Activated CD4-positive, alpha-beta T cell treated with anti-CD3 and anti-CD28 coated beads, Interleukin-2, Interleukin-6, amounts not matched to agents 100 ng/mL and 50 ng/mL, durations not matched to agents 16 hours and 8 hours (primary cell): ENCODE measurements at places on chromosomes 6 and 20.

DNA sequence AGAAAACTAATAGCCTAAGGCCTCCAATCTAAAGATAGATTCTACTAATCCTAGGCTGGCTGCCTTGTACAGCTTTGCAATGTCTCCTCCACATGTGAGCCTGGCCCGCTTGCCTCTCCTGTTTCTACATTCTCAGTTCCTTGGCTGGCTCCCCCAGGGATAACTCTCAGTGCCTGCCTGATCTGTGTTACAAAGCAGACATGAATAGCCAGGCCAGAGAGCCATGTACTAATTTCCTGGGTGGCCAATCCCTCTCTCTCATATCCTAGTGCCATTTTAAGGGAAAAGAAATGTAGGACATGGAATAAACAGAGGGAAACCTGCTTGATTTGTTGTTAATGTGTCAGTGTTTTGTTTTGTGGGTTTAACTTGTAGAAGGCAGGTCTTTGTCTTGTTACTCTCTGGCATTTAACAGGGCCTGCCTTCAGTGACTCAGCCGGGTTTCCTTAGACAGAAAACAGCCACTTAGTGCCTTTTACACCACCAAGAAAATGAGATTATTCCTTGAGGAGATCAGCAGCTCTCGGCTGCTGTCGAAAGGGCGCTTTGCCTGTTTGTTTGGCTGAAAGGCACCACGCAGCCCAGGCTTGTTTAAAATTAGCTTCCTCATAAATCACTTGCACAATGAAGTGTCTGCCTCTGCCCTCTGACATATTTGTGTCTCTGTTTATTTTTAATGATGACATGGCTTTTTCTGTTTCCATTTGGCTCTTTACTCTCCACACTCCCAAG, 702.7 kb downstream of the MAFB start:
- no peak for DNase-seq

GRCh38 chr6:157574851-157575424, 193.9 kb downstream of the ZDHHC14 start:
- DNase-seq = no peak

DNA sequence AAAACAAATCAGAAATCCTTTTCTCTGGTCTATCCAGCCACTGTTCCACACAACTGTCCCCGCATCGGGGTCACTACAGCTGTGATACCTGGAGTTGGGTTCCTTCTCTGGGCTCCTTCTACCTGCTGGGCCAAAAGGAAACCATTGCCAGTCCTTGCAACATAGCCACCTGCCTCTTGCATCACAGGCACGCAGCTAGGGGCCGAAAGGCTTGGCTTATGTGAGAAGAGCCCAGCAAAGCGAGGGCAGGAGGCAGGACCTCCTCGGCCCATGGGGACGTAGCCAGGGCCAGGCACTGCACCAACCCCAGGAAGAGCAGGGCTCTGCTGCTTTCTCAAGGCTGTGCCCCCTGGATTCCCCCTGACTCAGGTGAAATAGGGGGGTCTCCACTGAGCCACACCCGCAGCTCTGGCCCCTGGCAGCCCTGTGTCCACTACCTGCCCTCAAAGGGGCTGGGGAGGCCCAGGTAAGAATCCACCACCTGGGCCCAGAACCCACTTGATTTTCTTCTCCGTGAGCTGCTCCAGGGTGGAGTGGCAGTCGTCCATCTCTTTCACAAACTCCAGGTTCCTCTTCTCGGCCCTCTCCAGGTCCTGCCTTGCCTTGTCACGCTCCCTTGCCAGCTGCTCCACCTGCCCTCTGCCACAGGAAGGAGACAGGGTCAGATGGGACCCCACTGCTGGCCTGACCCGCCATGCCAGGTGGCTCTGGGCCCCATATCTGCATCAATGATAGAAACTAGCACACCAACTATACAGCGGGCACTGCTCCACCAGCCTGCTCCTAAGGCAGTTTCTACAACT, 88.9 kb downstream of the GINS1 start:
- DNase-seq = no peak

DNA sequence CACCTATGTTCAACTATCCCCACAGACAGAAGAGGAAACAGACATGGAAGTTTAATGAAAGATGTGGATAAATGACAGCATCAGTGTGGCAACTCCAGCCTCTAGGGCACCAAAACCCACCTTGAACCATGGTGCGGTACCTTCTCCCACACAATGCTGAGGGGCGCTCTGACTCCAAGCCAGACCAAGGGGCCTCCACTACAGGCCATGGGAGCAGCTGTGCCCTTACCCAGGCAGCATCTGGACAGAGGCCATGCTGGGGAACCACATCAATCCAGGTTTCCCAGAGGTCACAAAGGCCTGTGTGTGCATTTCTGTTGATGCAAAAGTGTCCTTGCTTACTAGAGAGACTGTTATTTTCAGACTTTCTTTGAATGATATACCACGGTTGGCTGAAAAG, 4.1 kb downstream of the PRR18 start:
- no peak for DNase-seq

DNA sequence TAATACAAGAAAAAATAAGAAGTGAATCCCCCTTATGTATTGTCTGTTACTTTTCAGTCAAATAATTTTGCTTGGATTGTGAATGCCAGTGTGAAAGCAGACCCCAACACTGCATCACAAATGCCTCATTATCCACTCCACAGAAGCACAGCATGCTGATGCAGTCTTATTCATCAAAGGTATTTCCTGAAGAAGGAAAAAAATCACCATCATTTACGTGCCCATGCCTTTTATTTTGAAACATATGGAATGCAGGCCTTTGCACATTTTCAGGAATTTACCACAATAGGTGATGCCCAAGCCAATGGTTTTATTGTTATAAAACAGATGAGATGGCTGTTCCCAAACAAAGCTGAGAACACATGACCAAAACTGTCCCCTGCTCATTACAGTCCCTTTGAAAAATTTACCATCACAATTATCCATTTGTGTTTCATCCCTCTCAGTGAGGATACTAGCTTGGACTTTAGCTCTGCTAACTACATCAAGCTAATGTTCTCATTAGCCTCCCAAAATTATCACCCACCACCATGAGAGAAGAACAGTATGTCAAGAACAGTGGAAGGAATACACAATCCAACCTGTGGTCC, 180.6 kb upstream of the HTR1E start:
- DNase-seq = no peak

GRCh38 chr6:49978332-49979226, 9.2 kb upstream of the DEFB113 start:
- no peak for DNase-seq

GRCh38 chr6:16688436-16688835, 72.8 kb downstream of the ATXN1 start:
- DNase-seq = no peak

GRCh38 chr20:53159160-53159559, 187.0 kb downstream of the TSHZ2 start:
- DNase-seq = no peak

DNA sequence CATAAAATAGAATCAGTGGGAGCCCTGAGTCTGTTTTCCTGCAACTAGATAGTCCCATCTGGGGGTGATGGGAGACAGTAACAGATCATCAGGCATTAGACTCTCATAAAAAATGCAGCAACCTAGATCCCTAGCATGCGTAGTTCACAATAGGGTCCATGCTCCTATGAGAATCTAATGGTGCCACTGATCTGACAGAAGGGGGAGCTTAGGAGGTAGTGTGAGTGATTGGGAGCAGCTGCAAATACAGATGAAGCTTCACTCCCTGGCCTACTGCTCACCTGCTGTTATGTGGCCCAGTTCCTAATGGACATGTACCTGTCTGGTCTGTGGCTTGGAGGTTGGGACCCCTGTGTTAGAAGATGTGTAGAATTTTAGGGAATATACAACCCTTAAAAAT, 904.5 kb upstream of the EPHA7 start:
- DNase-seq = no peak
